Liver (tissue), 10 donors: ENCODE measurements at places on chromosomes 16 and 17. TPM values are rescaled to one million over a fixed set of nuclear protein-coding genes. Genes with fewer than 3 reads are reported as not detected.

The NGFR gene
- 10.7 TPM for total RNA-seq

The CEMP1 gene
- 0.23 TPM for total RNA-seq

DNA sequence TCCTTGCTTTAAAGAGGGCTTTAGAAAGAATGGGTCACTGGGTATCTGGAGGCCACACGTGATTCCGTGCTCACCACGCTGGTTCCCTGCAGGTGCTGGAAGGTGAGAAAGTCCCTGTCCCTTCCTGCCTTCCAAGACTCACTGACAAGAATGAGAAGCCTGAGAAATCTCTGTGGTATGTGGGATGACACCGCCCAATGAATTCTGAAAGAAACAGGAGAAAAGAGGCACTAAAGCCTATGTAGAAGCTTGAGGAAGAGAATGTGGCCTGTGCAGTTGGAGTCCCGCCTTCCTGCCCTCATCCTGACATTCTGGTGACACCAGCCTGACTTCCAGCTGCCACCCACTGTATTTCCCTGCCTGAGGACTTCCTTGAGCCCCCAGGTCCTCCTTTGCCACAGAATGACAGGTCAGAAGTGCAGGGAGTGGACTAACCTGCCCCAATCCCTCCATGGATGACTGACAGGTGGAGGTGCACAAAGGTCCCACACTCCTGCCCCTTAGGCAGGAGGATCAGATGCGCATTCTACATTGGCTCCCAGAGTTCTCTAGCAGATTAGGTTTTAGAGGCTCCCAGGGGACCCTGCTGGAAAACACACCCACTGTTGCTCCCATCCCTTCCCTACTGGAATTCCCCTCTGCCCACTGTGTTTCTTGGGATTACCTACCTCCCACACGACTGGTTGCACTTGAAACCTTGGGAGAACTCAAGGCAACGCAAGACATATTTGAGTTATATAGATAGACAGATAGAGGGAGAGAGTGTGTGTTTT, 38.6 kb upstream of the TENT4B start:
- H3K27ac ChIP-seq = no peak overlapping the region
- no peak for DNase-seq
- H3K4me3 ChIP-seq = no peak overlapping the region
- no peaks in the 10 kb centered on the region for H3K4me1 ChIP-seq

- peaks cover 37% of the 10 kb centered on the region for H3K4me1 ChIP-seq
- peak within 1 kb of the TSS; percentile 85 for H3K4me3 ChIP-seq
- no peaks in the 10 kb centered on the region for H3K36me3 ChIP-seq
- peak within 1 kb of the TSS; percentile 96 for H3K27ac ChIP-seq
These were observed at the start of gene CTCF for GRCh38 chr16:67562526-67562917. Gene CTCF, plus strand, starts transcription at chr16:67562526. Its CDS starts 48,307 bp downstream, at chr16:67610833.

GRCh38 chr17:5588584-5588983, 4.3 kb upstream of the NLRP1 start:
- H3K36me3 ChIP-seq = no peaks in the 10 kb centered on the region
- no peak overlapping the region for H3K27ac ChIP-seq
- H3K27me3 ChIP-seq = no peaks in the 10 kb centered on the region
- DNase-seq = no peak
- H3K4me1 ChIP-seq = no peaks in the 10 kb centered on the region

The ZPBP2 gene
- not detected for total RNA-seq

GRCh38 chr16:85638695-85639409, 25.7 kb downstream of the GSE1 start:
- DNase-seq = no peak
- H3K27ac ChIP-seq = no peak overlapping the region
- peaks cover 84% of the 10 kb centered on the region for H3K4me1 ChIP-seq

GRCh38 chr17:77579682-77580081, 378.8 kb upstream of the TNRC6C start:
- no peaks in the 10 kb centered on the region for H3K4me1 ChIP-seq
- DNase-seq = peak; percentile 26
- H3K27ac ChIP-seq = no peak overlapping the region
- H3K27me3 ChIP-seq = no peaks in the 10 kb centered on the region
- H3K4me3 ChIP-seq = no peak overlapping the region

- H3K27me3 ChIP-seq = no peaks in the 10 kb centered on the region
- no peaks in the 10 kb centered on the region for H3K4me1 ChIP-seq
- H3K27ac ChIP-seq = no peak overlapping the region
- DNase-seq = no peak
These were observed 11.6 kb downstream of the DDX42 start for GRCh38 chr17:63785556-63785955.

The FAM171A2 gene
- 0.08 TPM for total RNA-seq

- H3K36me3 ChIP-seq = no peaks in the 10 kb centered on the region
- DNase-seq = no peak
- peaks cover 47% of the 10 kb centered on the region for H3K4me1 ChIP-seq
- no peak overlapping the region for H3K4me3 ChIP-seq
- H3K27me3 ChIP-seq = no peaks in the 10 kb centered on the region
- H3K27ac ChIP-seq = no peak overlapping the region
These were observed 35.1 kb upstream of the GSE1 start for GRCh38 chr16:85577899-85578598.

GRCh38 chr16:77660311-77660710, 62.0 kb upstream of the NUDT7 start:
- no peak for DNase-seq
- no peaks in the 10 kb centered on the region for H3K36me3 ChIP-seq
- H3K4me3 ChIP-seq = no peak overlapping the region
- peaks cover 2% of the 10 kb centered on the region for H3K27me3 ChIP-seq
- H3K4me1 ChIP-seq = no peaks in the 10 kb centered on the region
- no peak overlapping the region for H3K27ac ChIP-seq

The RABEP1 gene
- total RNA-seq = 21.5 TPM

DNA sequence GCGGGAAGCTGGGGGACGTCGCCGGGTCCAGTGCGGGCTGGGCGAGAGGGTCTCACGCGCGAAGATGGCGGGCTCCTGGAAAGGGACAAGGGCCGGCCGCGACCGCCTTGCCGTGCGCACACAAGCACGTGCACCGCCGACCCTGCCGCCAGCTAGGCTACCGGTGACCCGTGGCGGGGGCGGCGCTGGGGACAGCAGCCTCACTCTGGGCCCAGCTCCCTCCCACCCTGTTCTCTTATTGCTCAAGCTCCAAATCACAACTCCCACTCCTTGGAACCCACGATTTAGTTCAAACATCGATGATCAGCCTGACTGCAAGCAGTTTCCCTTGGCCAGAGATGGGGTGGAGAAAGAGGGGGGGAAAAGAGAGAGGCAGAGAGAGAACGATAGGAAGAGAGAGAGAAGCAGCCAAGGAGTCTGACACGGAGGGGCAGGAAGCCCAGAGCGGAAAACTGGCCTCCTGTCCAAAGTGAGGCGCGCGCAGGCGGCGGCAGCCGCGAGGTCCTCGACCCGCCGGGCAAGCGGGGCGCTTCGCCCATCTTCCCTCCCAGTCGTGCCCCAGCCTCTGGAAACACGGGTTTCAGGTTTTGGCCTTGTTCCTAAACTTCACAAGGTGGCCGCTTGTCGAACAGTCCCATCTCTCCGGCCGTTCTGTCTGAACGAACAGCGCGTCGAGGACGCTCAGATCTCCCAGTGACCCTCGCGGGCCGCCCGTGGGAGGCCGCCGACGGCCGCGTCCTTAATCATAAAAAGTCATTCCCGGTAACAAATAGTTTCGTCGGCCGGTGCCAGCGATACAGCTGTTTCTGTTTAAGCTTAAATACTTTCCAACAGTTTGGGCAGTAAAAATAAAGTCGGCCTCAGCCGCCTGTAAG, 1.7 kb upstream of the CBX8 start:
- no peaks in the 10 kb centered on the region for H3K36me3 ChIP-seq
- H3K27me3 ChIP-seq = peaks cover 33% of the 10 kb centered on the region
- H3K4me1 ChIP-seq = peaks cover 12% of the 10 kb centered on the region
- no peak overlapping the region for H3K27ac ChIP-seq

DNA sequence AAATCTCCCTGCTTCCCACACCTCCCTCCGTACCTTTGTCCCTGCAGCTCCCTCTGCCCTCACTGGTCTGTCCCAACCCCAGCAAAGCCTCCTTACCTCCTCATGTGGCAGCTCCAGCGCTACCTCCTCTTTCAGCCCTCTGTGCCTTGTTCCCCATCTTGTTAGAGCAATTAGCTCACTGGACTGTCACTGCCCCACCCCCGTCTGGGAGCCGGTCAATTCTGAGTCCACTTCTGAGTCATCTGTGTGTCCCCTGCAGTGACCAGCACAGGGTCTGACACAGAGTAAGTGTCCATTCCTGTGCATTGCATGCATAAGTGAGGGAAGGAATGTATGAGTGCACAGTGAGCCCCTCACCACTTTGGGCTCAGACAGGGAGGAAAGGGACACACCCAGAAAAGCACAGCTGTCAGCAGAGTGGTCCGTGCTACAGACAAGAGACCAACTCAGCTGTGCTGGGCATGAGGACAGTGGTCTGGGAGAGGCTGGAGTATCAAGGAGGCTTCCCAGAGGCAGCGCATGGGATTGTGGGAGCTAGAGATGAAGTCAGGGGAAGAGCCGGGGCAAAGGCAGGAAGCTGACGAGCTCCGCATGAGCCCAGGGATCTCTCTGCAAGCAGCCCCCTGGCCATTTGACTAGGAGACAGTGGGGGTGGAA, 45.9 kb downstream of the PITPNM3 start:
- H3K4me1 ChIP-seq = no peaks in the 10 kb centered on the region
- no peak overlapping the region for H3K4me3 ChIP-seq
- H3K27ac ChIP-seq = no peak overlapping the region
- no peaks in the 10 kb centered on the region for H3K27me3 ChIP-seq

- H3K36me3 ChIP-seq = no peaks in the 10 kb centered on the region
- DNase-seq = no peak
- no peaks in the 10 kb centered on the region for H3K27me3 ChIP-seq
- H3K4me3 ChIP-seq = no peak overlapping the region
- H3K27ac ChIP-seq = no peak overlapping the region
These were observed 71.8 kb downstream of the PRKCA start for GRCh38 chr17:66373944-66374817.

The TAF1C gene
- 34.5 TPM for total RNA-seq

GRCh38 chr17:69447726-69448125, 33.2 kb downstream of the MAP2K6 start:
- no peak overlapping the region for H3K27ac ChIP-seq
- peaks cover 3% of the 10 kb centered on the region for H3K4me1 ChIP-seq
- H3K36me3 ChIP-seq = no peaks in the 10 kb centered on the region

DNA sequence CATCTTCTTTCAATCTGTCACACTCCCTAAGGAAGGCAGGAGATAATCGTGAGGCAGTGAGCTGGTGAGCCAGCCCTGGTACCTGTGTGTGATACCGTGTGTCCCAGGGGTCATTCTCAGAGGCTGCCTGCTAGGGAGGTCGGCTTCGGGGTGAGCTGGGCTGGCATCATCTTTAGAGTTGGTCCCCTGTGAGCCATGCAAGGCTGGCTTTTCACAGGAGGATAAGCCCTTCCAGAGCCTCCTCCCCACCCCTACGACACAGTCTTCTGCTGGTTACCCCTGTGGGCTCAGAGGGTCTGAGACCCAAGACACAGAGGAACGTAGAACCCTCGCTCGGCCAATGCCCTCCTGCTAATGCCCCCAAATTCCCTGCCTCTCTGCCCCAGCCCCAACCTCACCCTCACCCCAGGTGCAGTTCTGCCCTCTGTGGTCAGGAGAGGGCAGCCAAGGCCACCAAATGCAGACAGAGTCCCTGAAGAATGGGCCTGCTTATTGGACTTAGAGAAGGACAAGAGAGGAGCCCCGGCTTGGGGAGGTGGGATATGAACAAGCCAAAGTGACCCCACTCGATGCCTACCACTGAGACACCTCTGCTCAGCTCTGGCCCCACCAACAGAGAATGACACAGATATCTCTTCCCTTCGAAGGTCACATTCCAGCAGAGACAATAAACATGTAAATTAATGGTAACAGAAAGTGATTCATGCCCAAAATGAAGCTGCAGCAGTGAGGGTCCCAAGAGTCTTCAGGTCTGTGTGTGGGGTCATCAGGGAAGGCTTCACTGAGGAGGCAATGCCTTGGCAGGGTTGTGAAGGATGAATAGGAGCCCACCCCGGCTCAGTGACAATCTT, 80.8 kb upstream of the CCL1 start:
- no peaks in the 10 kb centered on the region for H3K27me3 ChIP-seq
- no peak for DNase-seq
- no peaks in the 10 kb centered on the region for H3K36me3 ChIP-seq
- H3K27ac ChIP-seq = no peak overlapping the region
- no peaks in the 10 kb centered on the region for H3K4me1 ChIP-seq

The PDILT gene
- total RNA-seq = not detected

The HSPB9 gene
- 0.17 TPM for total RNA-seq

The SGF29 gene
- 6.5 TPM for total RNA-seq

GRCh38 chr16:54632322-54633220, 298.1 kb upstream of the IRX5 start:
- DNase-seq = no peak
- no peaks in the 10 kb centered on the region for H3K36me3 ChIP-seq
- no peaks in the 10 kb centered on the region for H3K27me3 ChIP-seq
- H3K4me3 ChIP-seq = no peak overlapping the region
- H3K4me1 ChIP-seq = peaks cover 6% of the 10 kb centered on the region
- no peak overlapping the region for H3K27ac ChIP-seq

- H3K4me3 ChIP-seq = no peak overlapping the region
- no peaks in the 10 kb centered on the region for H3K27me3 ChIP-seq
- H3K27ac ChIP-seq = peak overlapping the region; percentile 2
These were observed 29.7 kb downstream of the RAI1 start for GRCh38 chr17:17710728-17711541.

- no peaks in the 10 kb centered on the region for H3K36me3 ChIP-seq
- H3K27ac ChIP-seq = no peak overlapping the region
- H3K27me3 ChIP-seq = no peaks in the 10 kb centered on the region
- no peak overlapping the region for H3K4me3 ChIP-seq
- H3K4me1 ChIP-seq = peaks cover 9% of the 10 kb centered on the region
These were observed 16.0 kb downstream of the CREBBP start for GRCh38 chr16:3864562-3864961.

GRCh38 chr16:27922433-27922832, 141.1 kb downstream of the GSG1L start:
- no peak for DNase-seq
- no peak overlapping the region for H3K4me3 ChIP-seq
- peaks cover 5% of the 10 kb centered on the region for H3K27me3 ChIP-seq
- H3K36me3 ChIP-seq = no peaks in the 10 kb centered on the region
- no peak overlapping the region for H3K27ac ChIP-seq

The GCGR gene
- total RNA-seq = 20.7 TPM

GRCh38 chr17:51668155-51668962, 408.0 kb downstream of the UTP18 start:
- no peaks in the 10 kb centered on the region for H3K4me1 ChIP-seq
- DNase-seq = no peak
- H3K27ac ChIP-seq = no peak overlapping the region
- no peaks in the 10 kb centered on the region for H3K36me3 ChIP-seq
- H3K4me3 ChIP-seq = no peak overlapping the region

The MON1B gene
- total RNA-seq = 14.1 TPM
